ENCODE measurements at places on chromosomes 12 and 14. TPM values are rescaled to one million over a fixed set of nuclear protein-coding genes. Genes with fewer than 3 reads are reported as not detected.

Gene CCDC197
- polyA plus RNA-seq = not detected

Gene NGB
- 0.87 TPM for polyA plus RNA-seq

Gene ZFYVE26
- 10.7 TPM for polyA plus RNA-seq

Gene TMCC3
- 1.9 TPM for polyA plus RNA-seq

Gene LEMD3
- polyA plus RNA-seq = 38.8 TPM

Data from neural cell (in vitro differentiated cells).